ENCODE measurements at places on chromosomes 4 and X.

GRCh38 chrX:15607067-15607466 is 6.3 kb upstream of the ACE2 start:
- no peak for DNase-seq

- DNase-seq, result no peak
Measured at GRCh38 chr4:105451346-105451745, 22.5 kb downstream of the PPA2 start.

GRCh38 chr4:109465069-109465468 is 31.5 kb downstream of the SEC24B start:
- DNase-seq, result no peak

- no peak for DNase-seq
Measured at GRCh38 chr4:47315346-47315745, 148.2 kb downstream of the COMMD8 start.

DNA sequence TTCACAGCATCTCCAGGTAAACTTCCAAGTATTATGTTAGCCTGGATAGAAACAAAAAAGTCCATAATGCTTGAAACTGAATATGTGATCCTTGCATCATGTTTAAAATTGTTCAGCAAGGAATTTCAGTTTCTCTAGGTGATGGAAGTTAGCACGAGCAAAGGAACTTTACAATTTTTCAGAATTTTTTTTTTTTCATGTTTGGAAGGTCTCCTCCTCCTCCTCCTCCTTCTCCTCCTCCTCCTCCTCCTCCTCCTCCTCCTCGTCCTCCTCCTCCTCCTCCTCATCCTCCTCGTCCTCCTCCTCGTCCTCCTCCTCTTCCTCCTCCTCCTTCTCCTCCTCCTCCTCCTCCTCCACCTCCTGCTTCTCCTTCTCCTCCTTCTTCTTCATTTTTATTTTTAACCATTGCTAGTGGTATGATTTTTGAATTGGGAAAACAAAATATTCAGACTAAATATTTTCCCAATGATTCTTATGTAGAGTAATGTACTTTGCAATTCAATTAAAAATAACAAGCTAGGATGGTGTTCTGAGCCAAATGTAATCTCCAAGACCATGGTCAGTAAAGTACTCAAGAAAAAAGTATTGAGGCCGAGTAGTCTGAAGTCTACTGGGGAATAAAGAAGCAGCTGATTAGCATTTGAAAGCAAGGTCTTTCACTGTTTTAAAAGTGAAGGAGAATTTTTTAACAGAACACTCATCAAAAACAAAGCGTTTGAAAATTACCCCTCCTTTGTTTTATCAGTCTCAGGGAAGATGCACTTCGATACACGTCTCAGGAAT is 420.9 kb upstream of the ATOH1 start:
- no peak for DNase-seq

GRCh38 chr4:20137176-20137575 is 114.5 kb upstream of the SLIT2 start:
- no peak for DNase-seq

DNA sequence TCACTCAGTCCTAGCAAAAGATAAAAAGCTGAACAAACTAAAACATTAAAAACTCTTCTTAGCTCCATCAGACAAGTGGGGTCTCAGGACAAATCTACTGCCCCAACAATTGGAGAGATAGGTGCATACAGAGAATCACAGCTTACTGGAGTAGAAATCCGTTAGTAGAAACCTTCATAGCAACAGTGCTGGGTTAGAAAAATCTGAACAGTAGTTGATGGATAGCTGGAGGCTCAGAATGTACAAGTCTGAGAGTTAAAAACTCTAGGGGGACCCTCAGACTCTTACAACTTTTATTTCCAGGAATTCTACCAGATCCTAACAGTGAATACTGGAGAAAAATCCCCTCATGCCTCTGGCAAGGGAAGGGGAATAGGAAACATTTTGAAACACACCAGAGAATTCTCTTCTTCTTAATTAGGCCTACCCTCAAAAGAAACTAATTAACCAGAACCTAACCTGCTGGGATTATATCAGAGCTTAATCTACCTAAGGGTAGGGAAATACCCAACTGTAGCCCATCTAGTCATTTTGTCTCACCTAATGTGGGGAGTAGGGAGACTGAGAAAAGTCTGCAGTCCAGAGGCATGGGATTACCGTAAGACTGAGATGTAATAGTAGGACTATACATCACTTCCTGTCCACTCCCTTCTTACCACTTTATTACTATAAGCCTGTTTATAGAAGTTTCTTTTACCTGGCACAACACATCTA is 165.0 kb upstream of the CTSO start:
- no peak for DNase-seq

GRCh38 chrX:37776987-37777325 is 2.9 kb upstream of the CYBB start:
- no peak for DNase-seq

DNA sequence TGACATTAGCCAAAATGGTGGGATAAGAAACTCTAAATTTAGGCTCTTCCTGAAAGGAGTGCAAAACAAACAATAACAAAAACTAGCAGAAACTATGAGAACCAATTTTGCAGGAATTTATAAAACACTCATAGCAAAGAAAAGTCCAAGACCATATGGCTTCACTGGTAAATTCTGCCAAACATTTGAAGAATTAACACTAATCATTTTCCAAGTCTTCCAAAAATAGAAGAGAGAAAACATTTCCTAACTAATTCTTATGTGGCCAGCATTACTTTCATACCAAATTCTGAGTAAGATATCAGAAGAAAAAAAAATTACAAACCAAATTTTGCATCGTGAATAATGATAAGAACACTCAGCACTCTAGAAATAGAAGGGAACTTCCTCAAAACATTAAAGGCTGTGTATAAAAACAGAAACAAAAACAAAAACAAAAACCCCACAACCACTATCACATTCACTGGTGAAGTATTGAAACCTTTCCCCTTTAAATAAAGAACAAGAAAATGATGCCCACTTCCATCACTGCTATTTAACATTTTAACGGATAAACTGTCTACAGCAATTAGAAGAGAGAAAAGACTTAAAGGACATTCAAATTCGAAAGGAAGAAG is 524.3 kb upstream of the GALNTL6 start:
- no peak for DNase-seq

DNA sequence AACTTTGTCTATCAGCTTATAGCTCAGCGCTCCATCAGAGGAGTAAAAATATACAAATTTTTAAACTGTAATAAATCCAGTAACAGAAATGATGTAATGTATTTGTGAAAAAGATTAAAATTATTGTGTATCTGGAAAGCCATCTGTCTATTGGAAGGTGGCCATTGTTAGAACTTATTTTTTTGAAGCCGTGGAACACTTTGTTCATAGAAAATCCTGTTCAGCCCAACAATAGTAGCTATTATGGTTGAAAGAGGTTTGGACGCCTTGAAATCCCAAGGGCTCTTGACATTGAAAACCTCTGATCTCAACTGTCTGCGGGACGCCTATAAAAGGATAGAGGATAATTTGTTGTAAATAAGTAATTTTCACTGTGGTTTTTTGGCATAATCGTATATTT is 98.3 kb downstream of the RAPGEF2 start:
- DNase-seq, result no peak

DNA sequence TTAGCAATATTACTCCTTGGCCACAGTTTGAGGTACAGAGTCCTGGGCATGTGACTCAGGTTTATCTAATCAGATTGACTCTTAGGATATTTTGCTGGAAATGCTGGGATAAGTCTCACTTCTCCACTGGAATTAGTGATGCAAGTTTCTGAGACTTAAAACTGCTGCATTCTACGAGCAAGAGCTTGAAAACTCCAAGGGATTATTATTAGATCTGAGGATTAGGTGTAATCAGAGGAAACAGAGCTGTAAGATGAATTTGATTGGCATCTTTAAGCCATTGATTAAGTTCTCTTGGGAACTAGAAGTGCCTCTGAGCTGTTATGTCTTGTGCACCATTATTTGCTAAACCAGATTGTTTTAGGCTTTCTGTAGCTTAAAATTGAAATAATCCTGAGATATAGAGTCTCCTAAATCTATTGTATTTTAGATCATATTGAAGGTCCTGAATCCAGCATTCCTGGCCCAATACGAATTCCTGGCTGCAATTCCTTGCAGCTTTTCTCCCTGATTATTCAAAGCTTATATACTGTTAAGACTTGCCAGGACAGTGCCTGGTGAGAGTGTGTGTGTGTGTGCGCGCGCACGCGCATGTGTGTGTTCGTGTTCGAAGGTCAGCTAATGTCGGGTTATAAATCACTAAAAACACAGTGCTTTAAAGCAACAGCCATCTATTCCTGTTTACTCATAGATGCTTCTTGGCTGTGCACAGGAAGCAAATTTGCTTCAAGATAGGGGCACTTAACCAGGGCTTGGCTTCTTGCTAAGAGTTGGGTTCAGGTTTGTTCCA is 735.1 kb downstream of the STIM2 start:
- no peak for DNase-seq

DNA sequence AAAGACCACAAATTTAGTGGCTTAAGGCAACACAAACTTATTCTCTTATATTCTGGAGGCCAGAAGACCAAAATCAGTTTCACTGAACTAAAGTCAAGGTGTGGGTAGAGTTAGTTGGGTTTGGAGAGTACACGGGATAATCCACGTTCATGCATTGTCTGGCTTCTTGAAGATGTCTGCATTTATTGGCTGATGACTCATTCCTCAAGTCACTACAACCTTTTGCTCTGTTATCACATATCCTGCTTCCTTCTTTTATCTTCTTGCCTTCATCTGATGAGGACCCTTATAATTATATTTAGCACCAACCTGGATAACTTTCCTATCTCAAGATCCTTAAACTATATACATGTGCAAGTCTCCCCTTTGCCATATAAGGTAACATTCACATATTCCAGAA is 590.0 kb downstream of the FSTL5 start:
- peak; percentile 8 for DNase-seq

GRCh38 chr4:6207602-6208001 is 7.3 kb upstream of the JAKMIP1 start:
- DNase-seq, result no peak

GRCh38 chrX:78375894-78376293 is 48.5 kb upstream of the CYSLTR1 start:
- no peak for DNase-seq

DNA sequence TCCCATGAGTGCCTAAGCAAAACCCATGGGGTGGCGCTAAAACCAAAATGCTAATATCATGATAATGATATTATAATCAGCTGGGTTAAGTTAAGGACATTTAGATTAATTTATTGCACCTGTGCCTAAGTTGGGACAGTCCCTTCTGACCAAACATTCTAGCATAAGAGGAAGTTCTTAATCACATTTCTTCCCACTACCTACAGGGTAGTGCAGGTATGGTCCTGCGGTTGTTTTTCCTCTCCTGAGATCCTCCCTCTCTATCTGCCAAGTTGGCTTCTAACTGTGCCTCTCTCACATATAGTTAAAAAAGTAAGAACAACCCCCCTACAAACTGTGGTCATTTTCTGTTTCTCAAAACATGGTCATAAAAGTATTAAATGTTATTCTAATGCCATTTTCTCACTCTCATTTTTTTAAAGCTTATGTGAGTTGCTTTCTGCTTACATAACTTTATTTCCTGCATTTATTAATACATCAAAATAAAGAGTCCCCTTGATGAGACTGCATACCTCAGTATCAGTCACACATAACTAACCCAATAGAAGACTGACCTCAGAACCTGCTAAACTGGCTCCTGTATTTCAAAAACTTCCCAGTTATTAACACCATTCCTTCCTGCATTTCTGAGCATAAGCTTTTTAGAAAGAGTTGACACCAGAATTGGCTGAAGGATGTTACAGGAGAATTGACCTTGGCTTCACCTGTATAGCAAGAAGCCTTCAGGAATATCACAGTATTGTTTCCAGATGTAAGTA is 1332.5 kb downstream of the FSTL5 start:
- DNase-seq, result no peak

GRCh38 chrX:119870626-119871131 is 854 bp downstream of the RNF113A start:
- DNase-seq, result peak; percentile 5

DNA sequence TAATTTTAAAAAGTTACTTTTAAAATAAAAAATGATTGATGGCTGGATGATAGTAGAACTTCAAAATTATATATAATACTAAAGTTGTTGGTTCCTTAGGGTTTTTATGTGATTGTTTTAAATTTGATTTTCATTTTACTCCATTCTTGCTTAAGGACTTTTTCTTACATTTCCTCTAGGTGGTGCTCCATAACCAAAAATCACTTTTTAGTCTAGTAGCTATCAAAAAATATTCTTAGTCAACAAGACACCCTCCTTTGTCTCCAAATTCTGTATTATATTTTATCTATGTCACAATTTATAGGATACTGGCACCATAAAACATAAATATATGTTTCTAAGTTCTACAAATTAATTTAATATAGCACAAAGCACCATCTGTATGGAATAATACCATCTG is 67.2 kb upstream of the BRWD3 start:
- DNase-seq, result peak; percentile 28

DNA sequence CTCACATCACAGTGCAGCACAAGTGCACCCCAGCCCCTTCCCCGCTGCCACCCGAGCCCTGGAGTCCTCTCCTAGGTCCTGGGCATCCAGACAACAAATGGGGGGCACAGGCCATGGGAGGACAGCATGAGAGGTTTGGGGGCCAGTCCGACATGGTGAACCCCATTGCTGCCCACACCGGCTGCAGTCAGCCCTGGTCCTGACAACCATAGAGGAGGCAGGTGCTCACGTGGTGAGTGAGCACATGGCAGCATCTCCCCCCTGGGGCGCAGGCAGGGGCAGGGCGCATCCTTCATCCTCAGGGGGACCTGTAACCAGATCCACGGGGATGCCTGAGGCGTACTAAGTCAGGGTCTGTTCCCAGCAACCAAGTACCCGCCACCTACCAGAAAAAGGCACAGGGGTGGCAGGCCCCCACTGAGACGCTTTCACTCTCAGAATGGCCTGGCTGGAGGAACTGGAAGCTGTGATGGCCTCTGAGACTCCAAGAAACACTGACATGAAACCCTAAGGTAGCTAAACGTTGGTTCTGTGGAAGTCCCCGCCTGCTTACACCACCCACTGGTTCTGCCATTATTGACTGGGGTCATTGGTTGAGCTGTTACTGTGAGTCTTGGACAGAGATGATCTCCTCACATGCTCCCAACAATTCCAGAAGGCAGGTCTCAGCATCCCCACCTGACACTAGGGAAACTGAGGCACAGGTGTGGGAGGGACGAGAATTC is 6.5 kb downstream of the ZFYVE28 start:
- DNase-seq, result no peak

GRCh38 chr4:173168396-173169177 is at the start of gene GALNT7:
Gene GALNT7 (plus strand): TSS chr4:173168811. CDS start chr4:173168836, 25 bp downstream.
- peak; percentile 81 for DNase-seq

- DNase-seq, result peak; percentile 42
Measured at GRCh38 chrX:68183612-68184214, 249.6 kb downstream of the OPHN1 start.
